ENCODE measurements at places on chromosomes 6 and 20. TPM values are rescaled to one million over a fixed set of nuclear protein-coding genes. Genes with fewer than 3 reads are reported as not detected.

The UQCC2 gene
- 118 TPM for total RNA-seq

The LTB gene
- total RNA-seq = 273 TPM

The TRMT11 gene
- total RNA-seq = 40.1 TPM

The TMEM200A gene
- total RNA-seq = not detected

The ECT2L gene
- not detected for total RNA-seq

The BMP7 gene
- not detected for total RNA-seq

The CRISP2 gene
- not detected for total RNA-seq

The PARD6B gene
- total RNA-seq = 4.1 TPM
